Adrenal gland (tissue), 19 donors: ENCODE measurements at places on chromosomes 3 and 15. TPM values are rescaled to one million over a fixed set of nuclear protein-coding genes. Genes with fewer than 3 reads are reported as not detected.

Gene CHST13
- 0.22 TPM for total RNA-seq

Gene PHLDB2
- total RNA-seq = 15.0 TPM

Gene GOLGA6L4
- total RNA-seq = 3.6 TPM

Gene TF
- total RNA-seq = not detected

Gene B3GNT5
- 2.0 TPM for total RNA-seq

Gene GAP43
- not detected for total RNA-seq

DNA sequence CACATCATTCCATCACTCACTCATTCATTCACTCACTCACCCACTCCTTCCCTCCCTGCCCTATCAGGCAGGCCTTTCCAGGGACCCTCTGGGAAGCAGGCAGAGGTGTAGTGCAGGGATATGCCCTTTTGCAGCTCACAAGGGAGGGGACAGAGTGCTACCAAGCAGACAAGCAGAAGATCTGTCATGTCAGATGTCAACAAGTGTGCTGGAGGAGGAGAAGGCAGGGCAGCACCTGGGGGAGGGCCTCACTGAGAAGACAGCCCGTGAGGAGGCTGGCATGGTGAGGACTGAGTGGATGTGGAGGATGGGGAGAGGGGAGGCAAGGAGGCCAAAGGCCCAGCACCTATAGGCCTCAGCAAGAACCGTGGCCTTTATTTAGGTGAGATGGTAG lies 15.3 kb downstream of the ABTB1 start:
- DNase-seq = no peak
- peaks cover 5% of the 10 kb centered on the region for H3K36me3 ChIP-seq
- no peaks in the 10 kb centered on the region for H3K27me3 ChIP-seq
- no peak overlapping the region for H3K27ac ChIP-seq
- no peaks in the 10 kb centered on the region for H3K4me1 ChIP-seq

DNA sequence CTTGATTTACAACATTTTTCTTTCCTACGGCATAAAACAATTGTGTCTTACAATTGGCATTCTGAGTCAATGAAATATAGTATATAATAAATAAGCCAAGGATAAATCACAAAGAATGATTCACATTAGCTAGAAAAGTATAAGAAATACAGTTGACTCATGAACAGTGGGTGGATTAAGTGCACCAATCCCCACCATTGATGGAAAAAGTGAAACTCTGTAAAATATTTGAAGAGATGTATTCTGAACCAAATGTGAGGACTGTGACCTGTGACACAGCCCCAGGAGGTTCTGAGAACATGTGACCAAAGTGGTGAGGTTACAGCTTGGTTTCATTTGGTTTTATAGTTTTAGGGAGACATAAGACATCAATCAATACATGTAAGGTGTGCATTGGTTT lies 227.5 kb downstream of the ALCAM start:
- H3K4me3 ChIP-seq = no peak overlapping the region
- no peaks in the 10 kb centered on the region for H3K36me3 ChIP-seq
- DNase-seq = no peak
- H3K27me3 ChIP-seq = no peaks in the 10 kb centered on the region
- H3K27ac ChIP-seq = no peak overlapping the region

- DNase-seq = peak; percentile 72
- H3K4me1 ChIP-seq = peaks cover 9% of the 10 kb centered on the region
- H3K27ac ChIP-seq = no peak overlapping the region
- H3K36me3 ChIP-seq = no peaks in the 10 kb centered on the region
- no peaks in the 10 kb centered on the region for H3K27me3 ChIP-seq
Observed at GRCh38 chr3:31288641-31289100, 244.1 kb upstream of the STT3B start.

DNA sequence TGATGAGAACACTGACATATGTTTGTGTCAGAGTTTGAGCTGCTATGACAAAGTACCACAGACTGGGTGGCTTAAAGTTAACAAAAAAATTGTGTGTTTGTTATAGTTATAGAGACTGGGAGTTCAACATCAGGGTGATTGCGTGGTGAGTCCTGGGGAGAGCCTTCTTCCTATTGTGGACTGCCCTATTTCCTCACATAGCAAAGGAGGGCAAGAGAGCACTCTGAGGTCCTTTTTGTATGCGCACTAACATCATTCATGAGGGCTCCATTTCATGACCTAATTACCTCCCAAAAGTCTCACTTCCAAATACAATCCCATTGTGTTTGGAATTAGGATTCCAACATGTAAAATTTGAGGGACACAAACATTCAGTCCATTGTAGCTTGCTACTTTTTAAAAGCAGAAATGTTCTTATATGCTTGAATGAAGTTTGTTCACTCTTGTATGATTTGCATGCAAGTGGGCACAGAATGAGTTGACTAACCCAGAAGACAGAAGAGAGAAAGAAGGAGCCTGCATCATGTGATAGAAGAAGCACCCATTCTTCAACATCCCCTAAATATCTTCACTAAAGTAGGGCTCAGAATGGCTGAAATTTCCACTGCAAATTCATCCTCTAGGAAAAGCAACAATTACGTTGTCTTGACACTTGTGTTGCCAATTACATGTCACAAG lies 18.9 kb upstream of the ALCAM start:
- DNase-seq = no peak
- no peaks in the 10 kb centered on the region for H3K4me1 ChIP-seq
- H3K27me3 ChIP-seq = no peaks in the 10 kb centered on the region
- no peak overlapping the region for H3K27ac ChIP-seq

- H3K27ac ChIP-seq = no peak overlapping the region
- H3K4me1 ChIP-seq = no peaks in the 10 kb centered on the region
- no peaks in the 10 kb centered on the region for H3K27me3 ChIP-seq
- H3K4me3 ChIP-seq = no peak overlapping the region
- DNase-seq = no peak
Observed at GRCh38 chr3:73324203-73325155, 263.0 kb downstream of the EBLN2 start.

- H3K4me1 ChIP-seq = no peaks in the 10 kb centered on the region
- H3K4me3 ChIP-seq = no peak overlapping the region
- no peak for DNase-seq
- H3K27me3 ChIP-seq = no peaks in the 10 kb centered on the region
- no peak overlapping the region for H3K27ac ChIP-seq
Observed at GRCh38 chr3:145882436-145882835, 278.5 kb downstream of the PLOD2 start.

GRCh38 chr3:191133359-191133758 lies 65.7 kb upstream of the OSTN start:
- no peak overlapping the region for H3K27ac ChIP-seq
- H3K36me3 ChIP-seq = no peaks in the 10 kb centered on the region
- no peak overlapping the region for H3K4me3 ChIP-seq
- DNase-seq = no peak
- H3K27me3 ChIP-seq = no peaks in the 10 kb centered on the region

DNA sequence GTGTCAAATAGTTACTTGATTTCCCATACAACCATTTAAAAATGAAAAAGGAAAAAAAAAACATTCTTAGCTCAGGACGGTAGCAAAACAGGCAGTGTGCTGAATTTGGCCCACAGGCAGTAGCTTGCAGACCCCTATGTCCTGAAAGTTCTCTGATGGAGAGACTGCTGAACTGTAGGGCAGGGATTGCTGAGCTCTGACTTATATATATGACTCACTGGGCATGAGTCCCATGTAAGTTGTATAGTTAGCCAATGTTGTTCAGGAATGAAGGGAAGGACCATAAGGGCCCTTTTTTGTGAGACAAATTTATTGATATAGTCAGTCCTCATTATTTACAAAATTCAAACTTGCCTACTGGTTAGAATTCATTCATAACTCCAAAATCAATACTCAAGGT lies 36.9 kb upstream of the FRMD4B start:
- no peak overlapping the region for H3K4me3 ChIP-seq
- H3K4me1 ChIP-seq = no peaks in the 10 kb centered on the region
- H3K27me3 ChIP-seq = no peaks in the 10 kb centered on the region
- DNase-seq = no peak
- no peaks in the 10 kb centered on the region for H3K36me3 ChIP-seq
- no peak overlapping the region for H3K27ac ChIP-seq

DNA sequence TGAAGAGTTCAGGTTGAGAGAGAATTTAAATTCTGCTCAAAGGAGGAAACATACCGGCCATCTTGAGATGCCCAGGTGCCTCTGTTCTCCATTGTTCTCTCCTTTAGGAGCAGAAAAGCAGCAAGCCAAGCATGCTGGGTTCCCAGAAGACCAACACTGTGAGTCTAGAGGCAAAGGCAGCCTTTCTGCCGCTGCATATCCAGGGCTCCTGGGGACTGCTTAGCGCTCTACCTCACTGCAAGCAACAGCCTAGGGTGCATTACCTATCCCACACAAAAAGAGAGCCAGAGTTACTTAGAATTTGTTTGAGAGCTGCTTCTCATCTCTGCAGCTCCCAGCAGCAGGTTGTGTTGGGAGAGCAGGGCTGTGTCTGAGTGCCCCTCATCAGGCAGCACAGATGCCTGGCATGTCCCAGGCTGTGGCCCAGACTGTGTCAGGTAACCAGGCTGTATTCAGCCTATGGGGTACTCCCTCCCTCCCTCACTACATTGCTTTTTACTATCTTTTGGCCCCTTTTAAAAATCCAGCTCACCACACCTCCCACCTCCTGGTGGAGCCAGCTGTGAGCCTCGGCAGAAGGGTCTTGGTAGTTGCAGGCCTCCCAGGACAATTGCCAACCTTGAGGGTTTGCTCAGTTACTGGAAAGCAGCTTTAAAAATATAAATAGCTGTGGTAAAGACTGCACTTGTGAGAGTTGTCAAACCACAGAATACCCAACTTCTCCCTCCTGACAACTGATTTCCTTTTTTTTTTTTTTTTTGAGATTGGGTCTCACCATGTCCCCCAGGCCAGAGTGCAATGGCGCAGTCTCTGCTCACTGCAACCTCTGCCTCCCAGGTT lies 30.2 kb downstream of the BCL2L10 start:
- H3K4me3 ChIP-seq = no peak overlapping the region
- no peaks in the 10 kb centered on the region for H3K4me1 ChIP-seq
- H3K27ac ChIP-seq = no peak overlapping the region
- no peak for DNase-seq
- H3K36me3 ChIP-seq = no peaks in the 10 kb centered on the region

- no peaks in the 10 kb centered on the region for H3K27me3 ChIP-seq
- H3K36me3 ChIP-seq = no peaks in the 10 kb centered on the region
- peak; percentile 35 for DNase-seq
- no peaks in the 10 kb centered on the region for H3K4me1 ChIP-seq
Observed at GRCh38 chr3:124529826-124530571, 200.3 kb upstream of the UMPS start.

GRCh38 chr3:196621611-196622010 lies 17.9 kb upstream of the NRROS start:
- H3K36me3 ChIP-seq = no peaks in the 10 kb centered on the region
- DNase-seq = no peak
- no peak overlapping the region for H3K27ac ChIP-seq
- H3K27me3 ChIP-seq = no peaks in the 10 kb centered on the region
- no peak overlapping the region for H3K4me3 ChIP-seq

- no peaks in the 10 kb centered on the region for H3K36me3 ChIP-seq
- H3K4me3 ChIP-seq = no peak within 1 kb of the TSS
- H3K27ac ChIP-seq = no peak within 1 kb of the TSS
- no peaks in the 10 kb centered on the region for H3K4me1 ChIP-seq
Observed at GRCh38 chr15:92655178-92655995, at the start of gene FAM174B. FAM174B (minus strand) TSS chr15:92655775.

- H3K27ac ChIP-seq = peak overlapping the region; percentile 15
- H3K4me3 ChIP-seq = no peak overlapping the region
- H3K4me1 ChIP-seq = no peaks in the 10 kb centered on the region
Observed at GRCh38 chr15:49187549-49188245, 17.6 kb downstream of the GALK2 start.

- H3K4me3 ChIP-seq = no peak overlapping the region
- DNase-seq = no peak
- no peaks in the 10 kb centered on the region for H3K4me1 ChIP-seq
- H3K36me3 ChIP-seq = no peaks in the 10 kb centered on the region
- no peak overlapping the region for H3K27ac ChIP-seq
Observed at GRCh38 chr3:157029365-157029790, 130.6 kb downstream of the CCNL1 start.

DNA sequence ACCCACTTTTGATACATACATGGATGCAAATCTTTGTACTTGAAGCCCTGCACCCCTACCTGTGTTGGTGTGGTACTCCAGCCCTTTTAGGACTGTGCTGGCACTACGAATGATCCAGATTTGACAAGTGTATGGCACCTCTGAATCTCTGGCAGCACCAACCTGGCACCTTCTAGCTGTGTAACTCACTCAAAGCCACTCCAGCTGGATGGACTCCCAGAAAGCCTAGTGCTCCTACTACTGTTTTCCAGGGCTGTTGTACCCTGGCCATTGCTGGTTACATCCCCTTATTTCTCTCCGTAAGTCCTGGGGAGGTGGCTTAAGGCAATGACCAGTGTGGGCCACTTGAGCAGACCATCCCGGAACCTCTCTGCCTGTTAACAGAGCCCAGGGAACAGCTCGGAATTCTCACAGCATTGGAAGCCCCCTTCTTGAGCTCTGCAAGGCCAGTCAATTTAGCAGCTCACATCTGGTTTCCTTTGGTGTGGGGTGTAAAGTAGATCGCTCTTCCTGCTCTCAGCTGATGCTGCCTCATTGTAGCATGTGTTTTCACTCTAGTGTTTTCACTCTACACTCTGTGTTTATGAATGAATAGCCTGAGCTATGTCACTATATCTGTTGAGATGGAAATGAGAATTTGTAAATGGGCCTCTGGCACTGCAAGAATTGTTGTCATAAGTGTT lies 12.2 kb downstream of the CALML4 start:
- no peak overlapping the region for H3K27ac ChIP-seq
- peaks cover 24% of the 10 kb centered on the region for H3K36me3 ChIP-seq
- DNase-seq = no peak
- H3K27me3 ChIP-seq = no peaks in the 10 kb centered on the region

DNA sequence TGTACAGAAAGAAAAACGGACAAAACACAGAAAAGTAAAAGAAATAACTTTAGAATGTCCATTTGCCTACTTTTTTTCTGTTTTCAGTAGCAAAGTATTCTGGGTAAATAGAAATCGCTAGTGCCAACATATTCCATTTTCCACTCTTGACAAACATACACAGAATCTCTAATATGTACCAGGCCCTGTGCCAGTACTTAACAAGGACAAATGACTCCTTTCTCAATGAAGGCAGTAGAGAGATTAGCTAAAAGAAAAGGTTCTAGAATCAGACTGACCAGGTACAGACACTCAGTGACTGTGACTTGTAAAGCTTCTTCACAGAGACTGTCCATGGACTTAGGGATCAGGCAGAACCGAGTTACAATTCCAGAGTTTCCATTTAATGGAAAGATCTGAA lies 165.8 kb upstream of the STAC start:
- H3K27me3 ChIP-seq = no peaks in the 10 kb centered on the region
- no peak for DNase-seq
- no peaks in the 10 kb centered on the region for H3K4me1 ChIP-seq
- no peak overlapping the region for H3K4me3 ChIP-seq
- H3K27ac ChIP-seq = no peak overlapping the region
